NCI-H1436 treated with DMSO at 0.1 percent for 48 hours (cell line): ENCODE measurements at places on chromosomes 12 and 14.

- no peak for DNase-seq
Observed at GRCh38 chr12:106760184-106760531, 14.3 kb upstream of the RIC8B start.

DNA sequence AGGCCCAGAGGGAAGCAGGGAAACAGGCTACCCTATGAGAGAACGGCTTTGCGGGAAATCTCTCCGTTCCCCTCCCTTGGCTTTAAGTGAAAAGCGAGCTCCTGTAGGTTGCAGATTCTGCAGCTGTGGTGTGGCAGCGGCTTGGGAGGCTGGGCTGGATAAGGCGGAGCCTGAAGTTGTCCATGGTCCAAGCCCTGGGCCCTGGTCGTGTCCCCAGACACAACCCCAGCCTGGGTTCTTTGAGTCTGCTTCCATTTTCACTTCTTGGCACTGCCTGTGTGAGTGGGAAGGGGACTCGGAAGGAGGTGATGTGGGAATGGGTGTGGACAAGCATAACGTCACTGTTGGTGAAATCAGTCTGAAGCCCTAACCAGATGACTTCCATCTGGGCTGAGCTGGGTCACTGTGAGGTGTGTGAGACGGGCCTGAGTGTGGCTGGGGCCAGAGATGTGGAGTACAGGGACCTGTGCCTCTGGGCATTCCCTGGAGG is 43.0 kb upstream of the CTDSP2 start:
- DNase-seq = no peak

DNA sequence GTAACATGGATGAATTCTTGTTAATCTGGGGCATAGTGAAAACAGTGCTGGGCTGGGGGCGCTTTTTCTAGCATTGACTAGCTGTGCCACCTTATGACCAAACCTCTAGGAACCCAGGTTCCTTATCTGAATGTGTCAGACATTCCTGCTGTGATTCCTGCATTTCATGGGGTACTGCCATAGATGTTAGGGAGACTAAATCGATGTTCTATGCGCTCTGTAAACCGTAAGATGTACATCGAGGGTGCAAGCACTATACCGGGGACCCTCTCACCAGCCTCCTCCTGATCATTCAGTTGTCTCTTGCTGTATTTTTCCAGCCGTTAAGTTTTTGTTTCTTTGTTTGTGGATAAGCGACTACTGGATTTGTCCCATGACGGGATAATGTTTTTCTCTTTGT is 170.9 kb upstream of the PARP11 start:
- DNase-seq = no peak

DNA sequence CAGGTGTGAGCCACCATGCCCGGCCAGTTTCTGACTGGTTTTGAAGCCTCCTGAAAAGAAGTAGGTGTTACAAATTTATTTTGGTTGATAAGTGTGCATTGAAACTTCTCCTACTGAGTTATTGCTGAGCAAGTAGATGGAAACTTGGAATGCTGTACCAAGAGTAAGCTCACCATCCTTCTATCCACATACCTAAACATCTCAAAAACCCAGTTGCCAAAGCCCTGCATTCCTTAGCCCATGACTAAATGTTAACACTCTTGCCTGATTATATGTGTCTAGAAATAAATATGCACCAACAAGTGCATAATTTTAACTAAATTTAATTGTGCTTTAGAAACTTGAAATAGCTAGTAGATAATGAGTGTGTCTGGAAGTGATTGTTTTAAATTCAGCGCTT is 357.8 kb downstream of the DUSP6 start:
- no peak for DNase-seq

DNA sequence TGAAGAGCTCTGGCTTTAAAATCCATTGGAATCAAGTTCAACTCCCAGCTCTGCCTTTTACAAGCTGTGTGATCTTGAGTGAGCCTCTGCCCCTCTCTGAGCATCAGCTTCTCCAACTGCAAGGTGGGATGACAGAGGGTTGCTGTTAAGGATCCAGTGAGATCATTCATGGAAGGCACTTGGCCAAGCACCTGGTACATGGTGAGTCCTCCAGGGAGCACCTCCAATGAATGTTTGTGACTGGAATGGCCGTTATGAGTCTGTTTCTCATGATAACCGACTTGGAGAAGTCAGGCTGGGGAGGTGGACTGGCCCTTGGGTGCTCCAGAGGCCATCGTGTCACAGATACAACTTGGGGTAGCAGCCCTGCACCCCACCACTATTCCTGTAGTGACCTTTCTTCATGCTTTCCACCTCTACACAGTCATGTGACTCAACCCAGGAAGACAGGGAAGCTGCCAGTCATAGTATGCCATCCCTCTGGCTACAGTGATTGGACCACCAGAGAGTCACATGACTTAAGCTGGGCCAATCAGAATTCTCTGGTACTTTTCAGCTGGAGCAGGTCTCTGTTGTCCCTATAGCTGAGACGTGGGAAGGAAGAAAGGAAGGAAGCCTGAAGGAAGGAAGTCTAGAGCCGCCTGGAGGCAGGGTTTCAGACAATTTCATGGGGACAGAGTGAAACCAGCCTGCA is 146.5 kb upstream of the MYL2 start:
- no peak for DNase-seq
